ENCODE measurements at places on chromosomes 13 and 19.

- no peak for DNase-seq
Measured at GRCh38 chr13:25632166-25632888, 260.6 kb downstream of the ATP8A2 start.

DNA sequence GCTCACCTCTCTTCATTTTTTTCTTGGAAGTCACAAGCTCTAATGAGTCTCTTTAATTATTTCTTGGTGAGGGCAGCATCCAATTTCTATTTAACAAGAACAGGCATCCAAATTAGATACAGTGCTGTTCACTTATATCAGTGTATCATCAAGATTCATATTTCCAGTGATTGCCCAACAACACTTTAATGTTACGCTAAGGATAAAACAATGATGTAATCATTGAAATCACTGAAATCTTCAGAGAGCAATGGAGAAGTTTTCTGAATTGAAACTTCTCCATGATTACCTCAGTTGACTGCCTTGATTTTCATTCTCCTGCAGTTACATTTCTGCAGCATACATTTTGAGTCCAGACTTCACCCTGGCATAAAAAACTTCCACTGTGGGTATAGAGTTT lies 17.1 kb upstream of the LRCH1 start:
- no peak for DNase-seq

DNA sequence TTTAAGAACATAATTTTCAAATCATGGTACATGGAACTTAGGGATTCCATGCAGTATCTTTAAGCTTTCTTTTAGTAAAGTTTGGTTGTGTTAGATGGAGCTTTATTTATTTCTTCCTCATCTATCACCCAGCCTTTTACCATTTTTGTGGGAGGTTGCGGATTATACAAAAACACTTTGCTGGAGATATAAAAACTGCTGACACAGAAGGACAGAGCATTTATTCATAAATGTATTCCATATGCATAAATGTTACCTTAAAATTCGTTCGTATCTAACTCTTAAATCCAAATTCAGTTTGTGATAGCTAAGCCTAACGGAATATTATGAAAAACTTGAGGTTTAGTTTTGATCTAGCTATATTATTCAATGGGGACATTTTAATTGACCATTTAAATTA lies 143.3 kb downstream of the TDRD3 start:
- DNase-seq, result no peak

DNA sequence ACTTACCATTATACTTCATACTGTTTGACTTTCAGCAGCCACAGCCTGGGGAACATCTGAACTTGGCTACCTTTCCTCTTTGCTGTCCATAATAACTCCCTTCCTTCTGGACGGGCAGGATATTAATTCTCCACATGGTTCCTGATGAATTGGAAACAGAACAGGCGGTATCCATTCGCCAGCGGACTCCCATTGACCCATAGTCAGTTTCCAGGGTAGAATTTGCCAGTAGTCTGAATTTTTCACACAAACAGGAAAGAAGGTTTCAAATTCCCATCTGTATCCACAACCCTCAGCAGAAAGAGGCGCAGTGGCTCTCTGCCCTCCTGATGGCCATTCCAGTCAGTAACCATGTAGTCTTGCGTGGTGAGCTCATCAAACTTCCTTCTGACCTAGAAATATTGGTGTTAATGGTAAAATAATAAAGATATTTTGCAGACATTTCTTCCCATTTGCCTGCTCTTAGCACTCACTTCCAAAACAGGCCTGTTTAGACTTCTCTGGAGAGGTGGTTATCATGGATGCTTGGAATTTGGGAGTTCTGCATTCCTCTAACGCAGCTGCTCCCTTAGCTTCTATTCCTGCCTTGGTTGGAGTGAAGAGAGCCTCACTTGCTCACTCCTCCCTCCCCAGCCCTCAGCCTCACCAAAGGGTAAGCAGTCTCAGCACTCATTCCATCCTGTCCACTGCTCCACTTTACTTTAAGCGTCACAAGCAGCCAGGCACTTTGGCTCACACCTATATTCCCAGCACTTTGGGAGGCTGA lies 75.0 kb upstream of the OXGR1 start:
- peak; percentile 51 for DNase-seq

GRCh38 chr13:51152701-51153100 lies 41.6 kb upstream of the C13orf42 start:
- DNase-seq, result no peak

DNA sequence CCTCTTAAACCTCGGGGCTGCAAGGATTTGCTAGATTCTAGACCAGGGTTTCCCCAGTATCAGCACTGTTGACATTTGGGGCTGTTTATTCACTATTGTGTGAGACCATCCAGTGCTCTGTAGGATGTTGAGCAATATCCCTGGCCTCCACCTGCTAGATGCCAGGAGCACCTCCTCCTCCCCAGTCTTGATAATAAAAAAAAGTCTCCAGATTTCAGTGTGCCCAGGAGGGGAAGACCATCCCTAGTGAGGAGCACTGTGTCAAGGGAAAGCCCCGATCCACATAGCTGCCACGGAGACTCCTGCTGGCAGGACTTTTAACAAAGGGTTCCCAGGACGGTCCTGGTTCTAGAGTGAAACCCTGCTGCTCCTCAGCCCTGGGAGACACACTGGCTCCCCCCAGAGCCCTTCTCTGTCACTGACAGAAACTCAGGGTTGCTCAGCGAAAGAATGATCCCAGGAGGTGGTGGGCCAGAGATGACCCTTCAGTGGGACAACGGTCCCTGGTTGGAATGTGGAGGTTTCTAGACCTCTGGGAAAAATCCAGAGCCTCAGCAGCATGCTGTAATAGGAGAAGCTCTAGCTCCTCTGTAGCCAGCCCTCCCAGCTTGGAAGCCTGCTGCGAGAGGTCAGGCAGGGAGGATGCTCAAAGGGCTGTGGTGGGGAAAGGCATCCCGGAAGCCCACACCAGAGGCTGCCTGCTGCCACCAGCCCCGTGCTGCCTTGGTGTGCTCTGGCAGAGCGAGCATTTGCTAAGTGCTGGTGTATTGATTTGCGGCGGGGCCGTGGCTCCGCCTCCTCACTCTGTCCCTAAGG lies 20.3 kb downstream of the LYL1 start:
- DNase-seq, result no peak

GRCh38 chr19:23481043-23481442 lies 85.8 kb upstream of the ZNF91 start:
- no peak for DNase-seq

GRCh38 chr19:13064092-13064489 lies 38.6 kb downstream of the LYL1 start:
- no peak for DNase-seq

DNA sequence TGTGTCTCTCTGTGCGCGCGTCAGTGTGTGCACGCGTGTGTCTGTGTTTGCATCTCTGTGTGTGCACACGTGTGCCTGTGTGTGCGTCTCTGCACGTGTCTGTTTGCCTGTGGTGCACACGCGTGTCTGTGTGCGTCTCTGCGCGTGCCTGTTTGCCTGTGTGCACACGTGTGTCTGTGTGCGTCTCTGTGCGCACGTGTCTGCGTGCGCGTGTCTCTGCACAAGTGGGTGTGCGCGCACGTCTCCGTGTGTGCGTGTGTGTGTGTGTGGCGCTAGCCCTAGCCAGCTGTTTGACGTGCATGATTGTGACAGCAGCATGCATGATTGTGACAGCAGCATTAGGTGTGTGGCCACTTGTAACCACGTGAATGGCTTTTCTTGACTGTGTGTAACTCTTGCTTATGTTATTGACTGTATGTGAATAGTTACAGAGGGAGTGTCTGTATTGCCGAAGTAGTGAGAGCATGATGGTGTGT lies 31.1 kb downstream of the ZNF146 start:
- no peak for DNase-seq

- DNase-seq, result no peak
Measured at GRCh38 chr19:32404213-32404932, 1.2 kb upstream of the DPY19L3 start.

DNA sequence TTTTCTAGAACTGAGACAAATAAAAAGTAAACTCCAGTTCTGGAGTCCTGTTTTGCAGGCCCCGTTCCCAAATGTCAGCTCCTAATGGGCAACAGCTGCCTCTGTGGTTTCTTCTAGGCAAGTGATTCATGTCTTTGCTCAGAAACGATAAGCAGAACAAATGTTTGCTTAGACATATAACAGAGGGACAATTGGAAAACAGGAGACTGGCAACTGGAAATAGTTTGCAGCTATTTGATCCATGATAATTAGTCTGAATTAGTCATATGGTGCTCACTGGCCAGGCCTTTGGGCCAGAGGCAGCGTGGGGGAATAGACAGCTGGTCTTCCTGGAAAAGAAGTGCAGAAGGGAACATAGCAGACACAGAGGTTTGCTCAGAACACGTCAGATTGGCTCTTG lies 29.2 kb upstream of the TSHZ3 start:
- no peak for DNase-seq

GRCh38 chr13:77544355-77544754 lies 8.8 kb downstream of the SCEL start:
- peak; percentile 86 for DNase-seq

DNA sequence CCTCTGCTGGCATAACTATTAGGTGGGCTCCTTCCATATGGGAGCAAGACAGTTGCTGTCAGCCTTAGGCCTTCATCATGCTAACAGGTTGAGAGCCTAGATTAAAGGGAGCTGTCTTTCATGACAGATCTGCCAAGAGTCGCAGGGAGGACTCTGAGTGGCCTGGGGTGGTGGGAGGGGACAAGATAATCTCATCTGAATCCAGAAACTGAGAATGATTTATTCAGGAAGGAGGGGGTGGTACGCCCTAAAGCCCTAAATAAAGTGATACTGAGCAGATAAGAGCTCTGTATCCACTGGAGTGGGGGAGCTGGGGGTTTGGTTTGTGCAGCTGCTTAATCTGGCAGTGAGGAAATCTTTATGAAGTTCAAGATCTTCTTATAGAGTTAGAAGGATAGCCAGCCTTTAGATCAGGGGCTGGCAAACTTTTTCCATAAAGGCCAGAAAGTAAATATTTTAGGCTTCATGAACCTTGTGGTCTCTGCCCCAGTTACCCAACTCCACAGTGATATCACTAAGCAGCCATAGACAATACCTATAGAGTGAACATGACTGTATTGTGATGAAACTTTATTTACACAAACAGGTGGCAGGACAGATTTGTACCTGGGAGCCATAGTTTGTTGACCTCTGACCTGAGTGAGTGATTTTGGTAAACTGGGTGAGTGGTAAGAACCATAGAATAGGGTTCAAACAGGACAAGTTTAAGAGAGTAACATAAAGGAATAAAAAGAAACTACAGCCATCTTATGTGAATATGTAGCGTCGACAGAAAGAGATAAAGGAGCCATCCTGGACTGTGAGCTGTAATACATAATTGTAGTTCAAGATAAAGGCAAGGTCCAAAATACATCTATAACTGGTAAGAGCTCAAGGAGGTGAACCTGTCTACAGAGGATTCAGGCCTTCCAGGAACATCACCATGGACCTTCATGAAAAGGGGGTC lies 9.8 kb upstream of the STK24 start:
- DNase-seq, result no peak

DNA sequence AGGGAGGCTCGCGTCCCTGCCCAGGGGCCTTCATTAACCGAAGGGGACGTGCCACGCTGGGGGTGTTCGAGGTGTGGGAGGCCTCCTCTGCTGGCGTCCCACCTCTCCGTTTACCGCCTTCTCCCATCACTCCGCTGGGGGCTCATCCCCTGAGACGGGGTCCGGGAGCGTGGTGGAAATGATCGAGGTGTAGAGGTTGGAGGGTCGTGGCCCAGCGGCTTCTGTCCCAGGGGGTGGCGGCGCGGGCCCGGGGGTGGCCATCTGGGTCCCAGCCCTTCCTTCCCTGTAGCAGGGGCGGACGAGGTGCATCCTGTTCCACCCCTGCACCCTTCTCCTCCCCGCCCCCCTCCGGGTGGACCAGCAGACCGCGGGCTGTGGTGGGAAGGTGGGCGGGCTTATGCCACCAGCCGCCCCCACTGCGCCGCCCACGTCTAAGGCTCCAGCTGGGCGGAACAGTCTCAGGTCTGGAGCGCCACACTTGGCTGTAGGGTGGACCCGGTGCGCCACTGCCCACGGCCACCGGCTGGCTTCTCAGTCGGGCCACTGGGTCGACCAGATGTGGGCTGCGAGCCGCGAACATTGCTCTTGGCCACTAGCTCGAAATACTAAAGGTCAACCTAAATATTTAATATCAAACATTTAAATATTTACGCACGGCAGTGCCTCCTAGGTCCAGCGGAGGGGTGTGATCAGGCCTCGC lies 69.5 kb downstream of the ZNF723 start:
- DNase-seq, result no peak

- DNase-seq, result no peak
Measured at GRCh38 chr19:48992581-48993174, 431 bp downstream of the GYS1 start.

DNA sequence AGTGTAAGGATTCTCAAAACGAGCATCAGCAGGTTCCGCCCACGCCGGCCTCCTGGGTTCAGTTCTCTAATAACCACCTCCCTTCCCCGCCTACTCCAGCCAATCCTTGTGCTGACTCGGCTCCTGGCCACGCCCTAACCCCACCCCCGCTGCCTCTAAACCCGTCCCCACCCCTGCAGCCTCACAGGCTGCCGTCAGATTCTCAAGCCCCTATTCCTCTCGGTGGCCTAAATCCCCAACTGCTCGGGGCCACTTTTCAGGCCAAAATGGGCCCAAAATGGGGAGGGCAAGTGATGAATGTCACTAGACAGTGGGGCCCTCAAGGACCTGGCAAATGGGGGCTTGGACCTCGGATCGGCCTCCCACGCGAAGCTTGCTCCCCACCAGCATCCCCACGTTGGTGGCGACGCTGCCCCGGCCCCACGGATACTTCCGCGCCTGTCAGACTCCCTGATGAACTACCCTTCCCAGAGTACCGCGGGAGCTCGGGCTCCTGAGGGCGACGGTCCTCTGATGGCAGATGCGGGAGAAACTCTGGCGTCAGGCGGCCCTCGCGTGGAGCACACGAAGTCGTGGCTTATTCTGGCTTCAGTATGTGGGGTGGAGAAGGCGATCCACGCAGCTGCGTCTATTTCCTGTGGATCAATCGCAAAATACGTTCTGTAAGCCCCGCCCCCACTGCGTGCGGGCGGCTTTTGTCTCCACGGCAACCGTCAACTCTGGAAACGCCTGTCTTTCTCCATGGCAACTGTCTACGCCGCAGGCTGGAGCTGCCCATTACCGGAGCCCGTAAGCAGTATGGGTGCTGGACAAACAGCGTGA lies 24.8 kb downstream of the ZNF473 start:
- DNase-seq, result peak; percentile 85

DNA sequence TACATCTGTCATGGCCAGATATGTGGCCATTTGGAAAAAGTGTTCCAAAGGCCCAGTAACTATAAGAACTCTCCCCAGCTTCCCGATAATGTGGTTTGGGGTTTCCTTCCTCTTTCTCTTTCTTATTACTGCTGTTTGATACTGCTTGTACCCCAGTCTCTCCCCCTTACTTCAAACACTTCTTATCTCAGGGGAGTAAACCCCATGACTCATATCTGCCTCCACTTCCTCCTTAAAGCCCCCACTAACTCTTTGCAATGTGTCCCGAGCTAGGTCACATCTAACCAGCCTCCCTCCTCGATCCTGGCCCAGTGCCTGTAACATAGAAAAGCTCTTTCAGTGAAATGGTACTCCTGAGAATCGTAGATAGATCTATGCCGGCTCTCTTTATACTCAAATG lies 82.4 kb upstream of the STARD13 start:
- DNase-seq, result no peak

All from left hindlimb (tissue), 1 donor.